ENCODE measurements at places on chromosomes 13 and 19.

DNA sequence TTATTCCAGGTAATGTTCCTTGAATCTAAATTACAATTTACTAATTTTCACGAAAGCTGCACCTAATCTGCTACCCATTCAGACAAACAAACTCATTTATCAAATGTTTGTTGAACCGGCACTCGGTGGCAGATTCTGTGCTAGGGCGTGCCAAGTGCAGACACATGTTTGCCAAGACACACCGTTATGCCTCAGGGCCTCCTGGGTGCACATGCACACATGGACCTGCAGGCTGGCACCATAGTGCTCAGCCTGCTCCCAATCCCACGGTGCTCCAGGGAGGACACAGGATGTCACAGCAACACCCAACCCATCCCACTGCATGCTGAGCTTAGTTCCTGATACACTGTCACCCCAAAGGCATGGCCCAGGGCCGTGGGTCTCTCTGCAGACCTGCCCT lies 7.7 kb downstream of the SCGB2B2 start:
- DNase-seq = no peak

- DNase-seq = peak; percentile 23
These were observed 19.9 kb downstream of the ZSWIM9 start for GRCh38 chr19:48190288-48190884.

DNA sequence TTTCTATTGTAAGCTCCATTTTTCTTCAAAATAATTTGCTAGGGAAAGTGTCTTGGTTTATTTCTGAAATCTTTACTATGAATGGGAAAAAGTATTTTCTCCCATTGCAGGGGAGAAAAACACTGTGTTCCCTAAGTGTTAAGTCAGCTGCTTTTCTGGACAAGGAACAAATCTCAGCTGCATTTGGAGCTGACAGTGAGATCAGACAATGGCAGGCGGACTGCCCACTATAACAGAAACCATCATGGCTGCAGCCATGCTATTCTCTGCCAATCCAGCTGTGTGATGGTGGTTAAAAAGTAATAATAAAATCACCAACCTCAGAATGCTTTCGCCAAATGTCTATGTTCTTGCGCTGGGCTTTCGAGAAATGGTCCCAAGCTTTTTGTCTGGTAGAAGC lies 302.7 kb downstream of the DNAJC15 start:
- DNase-seq = no peak

DNA sequence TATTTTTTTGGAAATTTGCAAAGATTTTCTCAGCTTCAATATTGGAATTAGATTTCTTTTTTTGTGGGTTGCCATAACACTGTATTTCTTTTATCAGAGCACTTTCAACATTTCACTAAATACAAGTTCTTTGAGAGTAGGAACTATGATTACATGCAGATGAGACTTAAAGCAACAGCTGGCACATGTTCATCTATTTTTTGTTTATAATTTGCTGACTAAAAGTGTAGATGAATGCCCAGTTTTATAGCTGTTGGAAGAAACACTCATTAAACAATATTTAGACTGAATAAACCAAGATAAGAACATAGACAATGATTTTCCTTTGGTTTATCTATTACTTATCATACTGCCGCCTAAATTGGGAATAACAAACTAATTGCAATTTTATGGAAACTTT lies 803.0 kb upstream of the KLHL1 start:
- no peak for DNase-seq

- no peak for DNase-seq
These were observed 148.0 kb upstream of the FNDC3A start for GRCh38 chr13:48827709-48828108.

DNA sequence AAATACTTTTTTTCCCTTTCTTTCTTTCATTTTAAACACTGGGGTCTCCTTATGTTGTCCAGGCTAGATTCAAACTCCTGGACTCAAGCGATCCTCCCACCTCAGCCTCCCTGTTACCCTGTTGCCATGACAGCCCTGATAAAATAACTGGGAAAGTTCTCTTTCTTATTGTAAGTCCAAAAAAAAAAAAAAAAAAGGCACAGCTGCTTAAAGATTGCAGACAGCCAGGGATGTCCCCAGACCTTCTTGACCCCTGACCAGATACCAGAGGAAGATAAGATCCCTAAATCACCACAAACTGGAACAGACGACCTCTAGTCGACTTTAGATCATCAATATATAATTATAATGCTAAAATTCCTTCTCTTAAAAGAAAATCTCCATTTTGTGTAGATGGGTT lies 1.1 kb upstream of the MVB12A start:
- DNase-seq = no peak

DNA sequence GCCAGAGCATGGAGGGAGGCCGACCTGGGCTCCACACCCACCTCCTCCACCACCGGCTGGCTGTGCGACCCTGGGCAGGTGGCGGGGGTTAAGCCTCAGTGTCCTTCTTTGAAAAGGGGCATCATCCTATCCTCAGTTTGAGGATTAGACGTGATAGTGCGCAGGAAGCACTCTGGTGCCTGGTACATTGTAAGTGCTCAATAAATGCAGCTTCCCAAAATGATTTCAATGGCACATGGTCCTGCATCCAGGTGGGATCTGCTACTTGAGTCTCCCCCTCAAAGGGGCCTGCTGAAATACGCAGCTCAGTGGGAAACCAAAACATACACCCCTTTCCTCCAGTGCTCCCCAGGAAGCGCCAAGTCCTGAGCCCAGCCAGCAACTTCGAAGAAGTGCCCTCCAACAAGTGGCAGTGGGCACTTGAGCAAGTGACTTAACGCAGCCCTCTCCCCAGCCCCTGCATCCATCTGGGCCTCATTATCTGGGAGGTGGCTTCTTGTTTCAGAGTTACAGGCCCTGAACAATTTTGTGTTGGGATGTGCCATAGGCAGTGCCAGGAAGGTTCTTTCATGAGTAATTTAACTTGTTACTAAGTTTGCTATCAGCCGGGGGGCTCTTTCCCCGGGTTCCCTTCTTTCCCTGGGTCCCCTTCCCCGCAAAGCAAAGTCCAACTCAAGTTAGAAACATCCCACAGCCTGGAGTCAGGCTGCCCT lies 17.9 kb downstream of the ACTN4 start:
- no peak for DNase-seq

GRCh38 chr13:89951341-89951740 lies 1396.1 kb upstream of the MIR17HG start:
- DNase-seq = no peak

GRCh38 chr19:38819231-38819920 lies 6.6 kb upstream of the LGALS4 start:
- no peak for DNase-seq

DNA sequence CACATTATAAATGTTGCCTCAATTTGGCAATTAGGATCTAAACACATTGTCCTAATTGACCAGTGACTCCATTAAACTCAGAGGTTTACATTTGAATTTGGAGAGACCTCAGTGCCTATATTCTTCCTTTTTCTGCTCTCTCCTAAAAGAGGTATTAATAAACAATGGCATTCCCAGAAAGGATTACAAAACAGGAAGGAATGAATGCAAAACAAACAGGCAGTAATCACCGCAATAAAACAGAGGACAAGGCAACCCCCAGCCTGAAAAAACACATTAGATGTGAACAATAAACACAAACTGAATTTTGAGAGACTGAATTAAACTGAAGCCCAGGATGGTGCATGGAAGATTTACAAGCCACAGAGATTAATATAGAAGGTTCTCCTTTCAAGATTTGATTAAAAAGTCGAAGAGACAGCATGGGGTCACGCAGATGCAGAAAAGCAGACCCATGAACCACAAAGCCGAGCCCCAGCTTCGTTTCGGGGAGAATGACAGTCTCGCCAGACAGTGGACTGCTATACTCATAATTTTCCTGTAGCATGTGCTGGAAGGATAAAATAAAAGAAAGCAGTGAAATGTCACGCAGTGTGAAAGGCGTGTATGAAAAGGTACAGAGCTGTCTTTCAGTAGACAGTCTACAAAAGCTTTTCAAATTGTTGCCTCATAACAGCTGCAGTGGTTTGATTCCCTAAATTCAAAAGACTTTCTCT lies 503.0 kb downstream of the LIG4 start:
- no peak for DNase-seq

DNA sequence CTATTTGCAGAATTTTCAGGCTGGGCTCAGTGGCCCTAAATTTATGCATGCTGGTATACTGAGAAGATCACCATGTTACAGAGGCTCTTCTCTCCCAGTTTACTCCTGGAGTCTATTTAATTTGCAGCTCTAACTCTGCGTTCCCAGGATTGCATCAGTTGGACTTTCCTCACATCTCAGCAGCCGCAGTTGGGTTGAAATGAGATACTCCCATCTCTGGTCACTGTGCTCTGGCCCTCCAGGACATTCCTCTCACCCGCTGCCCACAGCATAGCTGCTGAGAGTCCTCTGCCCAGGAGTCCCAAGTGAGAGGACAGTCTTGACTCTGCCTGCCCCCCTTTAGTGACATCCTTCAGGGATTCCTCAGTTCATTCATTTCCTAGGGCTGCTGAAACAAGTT lies 150.9 kb downstream of the LACC1 start:
- no peak for DNase-seq
